ENCODE measurements at places on chromosomes 12 and 14.

- no peak for DNase-seq
Measured at GRCh38 chr12:43930032-43930431, 94.2 kb downstream of the TMEM117 start.

DNA sequence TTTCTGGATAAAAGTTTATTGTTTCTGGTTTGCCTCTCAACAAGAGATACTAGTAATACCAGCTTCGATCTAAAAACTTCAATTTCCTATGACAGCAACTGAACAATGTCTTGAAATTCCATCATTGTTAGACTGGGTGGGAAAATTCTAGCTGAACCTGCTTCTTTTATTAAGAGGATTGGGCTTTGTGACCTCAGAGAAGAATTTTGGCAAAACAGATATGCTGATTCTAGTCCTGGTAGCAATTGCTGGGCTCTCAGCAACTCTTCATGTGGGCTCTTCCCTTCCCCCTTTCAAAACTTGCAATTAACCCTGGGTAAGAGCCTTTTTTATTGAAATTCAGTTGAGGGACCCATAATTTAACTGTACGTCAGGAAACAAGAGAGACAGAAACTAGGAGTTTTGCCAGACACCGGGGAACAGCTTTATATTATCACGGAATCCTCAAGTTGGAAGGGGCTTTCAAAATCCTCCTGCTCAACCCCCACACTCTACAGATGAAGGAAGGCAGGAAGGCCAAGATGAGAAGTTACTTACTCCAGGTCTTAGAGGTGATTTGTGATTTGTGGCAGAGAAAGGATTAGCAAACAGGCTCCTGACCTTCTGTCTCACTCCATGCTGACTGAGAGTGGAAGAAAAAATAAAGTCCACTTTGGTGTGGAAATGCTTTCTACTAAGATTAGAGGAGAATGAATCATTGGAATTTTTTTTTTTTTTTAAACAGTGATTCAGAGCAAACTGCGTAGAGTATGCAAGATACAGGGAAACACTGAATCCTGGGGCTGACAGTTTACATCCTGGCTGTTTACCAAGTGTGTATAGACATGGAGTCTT, 239.0 kb upstream of the ATP2B1 start:
- DNase-seq = no peak

DNA sequence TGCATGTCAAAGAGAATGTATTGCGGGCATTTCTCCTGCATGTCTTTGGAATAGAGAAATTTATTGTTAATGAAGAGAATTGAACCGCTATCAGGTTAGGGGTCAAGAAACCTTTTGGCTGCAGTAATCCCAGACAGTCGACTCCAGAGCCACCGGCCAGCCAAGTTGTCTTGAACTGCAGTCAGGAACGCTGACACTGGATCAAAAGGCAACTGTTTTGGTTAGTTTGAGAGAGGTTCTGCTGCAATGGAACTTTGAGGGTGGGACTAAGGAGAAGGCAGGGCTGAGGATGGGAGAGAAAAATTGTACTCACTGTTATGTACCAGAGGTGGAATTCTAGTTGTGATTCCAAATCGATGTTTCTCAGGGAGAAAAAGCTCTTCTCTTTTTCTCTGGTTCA, 28.2 kb downstream of the PPFIBP1 start:
- no peak for DNase-seq

GRCh38 chr14:53128303-53129028, 24.7 kb downstream of the DDHD1 start:
- DNase-seq = no peak

DNA sequence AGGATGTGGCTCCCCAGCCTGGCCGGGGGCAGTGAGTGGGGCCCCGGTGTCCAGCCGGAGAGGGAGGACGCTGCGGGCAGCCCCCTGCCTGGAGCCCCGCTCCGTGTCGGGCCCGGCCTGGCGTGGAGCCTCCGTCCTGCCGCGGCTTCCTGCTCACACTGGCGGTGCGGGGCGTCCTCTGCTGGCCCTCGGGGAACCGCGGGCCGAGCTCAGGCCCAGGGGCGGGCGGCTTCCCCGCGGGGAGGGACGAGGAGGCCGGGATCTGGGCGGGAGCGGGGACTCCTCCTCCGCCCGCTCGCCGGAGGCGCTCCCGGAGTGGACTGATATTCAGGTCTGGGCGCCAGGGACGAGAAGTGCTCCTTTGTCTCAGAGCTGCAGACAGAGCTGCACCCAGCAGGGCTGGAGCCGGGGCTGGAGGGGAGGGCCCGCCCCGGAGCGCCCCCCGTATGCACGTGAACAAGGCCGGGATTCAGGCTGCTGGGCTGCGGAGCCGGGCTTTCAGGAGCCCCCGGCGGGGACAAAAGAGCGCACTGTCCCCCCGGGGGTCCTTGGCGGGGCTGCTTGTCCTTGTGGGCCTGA, 2.2 kb downstream of the MMP17 start:
- no peak for DNase-seq

- no peak for DNase-seq
Measured at GRCh38 chr12:34347367-34347766, 325.1 kb downstream of the ALG10 start.

- no peak for DNase-seq
Measured at GRCh38 chr14:31536201-31536960, 24.8 kb upstream of the NUBPL start.

DNA sequence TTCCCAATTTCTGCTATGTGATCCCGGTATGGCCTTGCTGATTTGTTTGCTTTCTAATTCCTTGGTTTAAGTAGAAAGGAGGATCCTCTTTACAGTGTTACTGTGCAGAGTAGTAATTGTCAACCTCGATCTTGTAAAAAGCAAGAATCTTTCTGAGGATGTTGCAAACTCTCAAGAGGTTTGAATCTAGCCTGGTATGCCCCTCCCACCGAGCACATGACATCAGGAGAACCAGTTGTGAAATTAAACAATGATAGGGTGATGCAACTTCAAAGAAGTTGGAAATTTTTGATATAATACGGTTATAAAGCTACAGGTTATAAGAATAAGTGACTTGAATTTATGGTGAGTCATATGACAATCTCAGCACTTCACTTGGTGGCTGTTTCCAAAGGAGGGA, 35.0 kb upstream of the FUT8 start:
- DNase-seq = no peak

DNA sequence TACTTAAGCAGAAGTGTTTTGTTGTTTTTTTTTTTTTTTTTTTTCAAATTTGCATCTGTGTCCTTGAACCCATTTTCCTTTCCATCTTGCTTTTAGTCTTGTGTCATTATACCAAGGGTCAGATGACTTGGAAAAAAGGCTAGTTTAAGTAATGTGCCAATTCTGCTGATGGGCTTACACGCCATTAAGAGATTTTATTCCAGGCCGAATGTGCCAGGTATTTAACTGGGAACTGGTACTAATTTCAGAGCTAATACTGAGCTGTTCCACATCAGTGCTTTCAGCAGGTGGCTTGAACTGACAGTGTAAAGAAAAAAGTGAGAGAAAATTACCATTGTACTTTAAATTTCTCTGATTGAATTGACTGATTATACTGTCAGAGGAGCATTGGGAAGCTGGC, 224.9 kb downstream of the NPAS3 start:
- DNase-seq = no peak

DNA sequence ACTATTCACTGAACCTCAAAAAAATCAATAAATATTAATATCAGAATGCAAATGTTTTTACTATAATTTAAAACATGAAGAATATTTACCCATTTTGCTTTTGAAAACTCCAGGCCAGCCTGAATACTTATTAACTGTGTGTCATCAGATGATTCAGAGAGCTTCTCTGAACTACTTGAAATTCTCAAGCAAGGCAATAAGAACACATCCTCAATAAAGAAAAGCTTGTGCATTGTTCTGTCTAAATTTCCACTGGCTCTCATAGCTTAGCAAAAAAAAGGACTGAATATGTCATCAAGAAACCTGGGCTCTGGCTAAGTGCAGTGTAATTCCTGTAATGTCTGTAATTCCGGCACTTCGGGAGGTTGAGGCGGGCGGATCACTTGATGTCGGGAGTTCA, 194.1 kb downstream of the BTG1 start:
- DNase-seq = no peak

DNA sequence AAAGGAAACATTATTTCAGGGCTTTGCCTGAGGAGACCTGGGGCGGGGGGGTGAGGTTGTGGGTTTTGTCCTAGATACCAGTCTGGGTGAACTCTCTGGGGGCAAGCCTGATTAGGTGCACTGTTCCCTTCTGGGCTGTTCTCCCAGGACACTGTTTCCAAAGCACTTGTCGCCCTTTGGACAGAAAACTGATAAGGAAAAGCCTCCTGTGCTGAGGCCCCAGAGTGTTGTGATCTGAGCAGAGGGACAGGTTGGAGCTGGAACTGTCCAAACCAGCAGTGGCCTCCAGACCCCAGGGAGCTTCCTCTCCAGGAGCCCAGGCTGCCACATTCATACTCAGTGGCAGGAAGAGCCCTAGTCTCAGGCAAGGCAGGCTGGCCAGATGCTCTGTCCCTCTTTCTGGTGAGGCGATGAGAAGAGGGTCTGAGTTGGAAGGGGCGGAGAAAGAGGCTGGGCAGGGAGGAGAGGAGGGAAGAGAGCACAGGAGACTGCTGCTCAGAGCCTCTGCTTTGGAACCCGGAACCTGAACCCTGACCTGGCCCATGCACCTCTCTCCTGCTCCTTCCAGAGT, 1.9 kb downstream of the GALNT16 start:
- no peak for DNase-seq

- no peak for DNase-seq
Measured at GRCh38 chr12:126663304-126664094, 1598.3 kb downstream of the AACS start.
